ENCODE measurements at places on chromosomes 3 and 15. TPM values are rescaled to one million over a fixed set of nuclear protein-coding genes. Genes with fewer than 3 reads are reported as not detected.

The PRC1 gene
- total RNA-seq: 220 TPM

The COL7A1 gene
- 199 TPM for total RNA-seq

The ZNF770 gene
- 21.3 TPM for total RNA-seq

The MCF2L2 gene
- 0.15 TPM for total RNA-seq

The CFAP100 gene
- not detected for total RNA-seq

The AGTR1 gene
- 0.48 TPM for total RNA-seq

The VILL gene
- total RNA-seq: 0.17 TPM

The CCR9 gene
- not detected for total RNA-seq

The TKT gene
- 1,875 TPM for total RNA-seq

The CORO2B gene
- total RNA-seq: 3.7 TPM

The ROBO1 gene
- total RNA-seq: 14.8 TPM

The MUSTN1 gene
- not detected for total RNA-seq

The ROPN1 gene
- total RNA-seq: not detected

The CYP8B1 gene
- not detected for total RNA-seq

The ASB7 gene
- 10.3 TPM for total RNA-seq

The ARPIN gene
- total RNA-seq: 12.6 TPM

The RPUSD2 gene
- total RNA-seq: 16.6 TPM

The PRR20G gene
- total RNA-seq: not detected

The GNB4 gene
- 16.5 TPM for total RNA-seq

The FMN1 gene
- 0.36 TPM for total RNA-seq

The SMCO1 gene
- not detected for total RNA-seq

The CCDC33 gene
- 7.6 TPM for total RNA-seq

The INKA1 gene
- total RNA-seq: 1.6 TPM

The BNIP2 gene
- total RNA-seq: 80.5 TPM

The UBAP1L gene
- total RNA-seq: 0.91 TPM

The ZNF385D gene
- not detected for total RNA-seq

The PDZRN3 gene
- not detected for total RNA-seq

The GABRR3 gene
- not detected for total RNA-seq

The SCN11A gene
- total RNA-seq: not detected

The CD200 gene
- not detected for total RNA-seq

The UPK1B gene
- 12.8 TPM for total RNA-seq

The ZNF621 gene
- total RNA-seq: 7.9 TPM

The SLC15A2 gene
- total RNA-seq: 0.36 TPM

The ALDH1A3 gene
- 24.7 TPM for total RNA-seq

The GOLGA8K gene
- 0.38 TPM for total RNA-seq

The GRIP2 gene
- 1.7 TPM for total RNA-seq

The GOLGA8S gene
- 0.18 TPM for total RNA-seq

The CCDC54 gene
- total RNA-seq: not detected

The SNX22 gene
- total RNA-seq: 1.5 TPM

The SLC9C1 gene
- total RNA-seq: not detected

The TM6SF1 gene
- 0.17 TPM for total RNA-seq

The FBXO45 gene
- 7.0 TPM for total RNA-seq

The FBXW12 gene
- total RNA-seq: not detected

The SNRPA1 gene
- 115 TPM for total RNA-seq

The CMTM8 gene
- 9.9 TPM for total RNA-seq

The CATSPER2 gene
- total RNA-seq: 0.36 TPM

Measured in A549 treated with DMSO at 1 μM for 4 hours (cell line).